ENCODE measurements at places on chromosomes 11 and 22. TPM values are rescaled to one million over a fixed set of nuclear protein-coding genes. Genes with fewer than 3 reads are reported as not detected.
A peak's percentile ranks its signal among the peaks of the same experiment; 100 is the strongest.

DNA sequence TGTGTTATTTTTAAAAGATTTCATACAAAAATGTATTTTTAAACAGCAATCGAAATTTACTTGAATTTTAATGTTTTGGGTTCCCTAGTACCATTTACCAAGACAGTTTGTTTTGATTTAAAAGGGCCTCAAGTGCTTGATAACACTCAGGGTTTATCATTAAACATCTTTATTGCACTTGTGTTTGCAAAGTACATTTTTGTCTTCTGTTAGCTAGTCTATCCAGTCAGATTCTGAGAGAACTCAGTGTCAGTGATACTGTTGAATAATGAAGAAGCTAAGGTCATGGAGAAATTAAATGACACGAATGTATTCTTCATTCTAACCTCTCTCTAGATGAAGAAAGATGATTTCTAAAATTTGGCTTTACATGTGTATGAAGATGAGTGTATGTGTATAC is 12.7 kb upstream of the SESN3 start:
- H3K4me3 ChIP-seq = no peak overlapping the region
- H3K36me3 ChIP-seq = no peaks in the 10 kb centered on the region
- DNase-seq = no peak
- H3K27ac ChIP-seq = no peak overlapping the region
- no peaks in the 10 kb centered on the region for H3K27me3 ChIP-seq
- no peaks in the 10 kb centered on the region for H3K4me1 ChIP-seq

The BBS1 gene
- total RNA-seq = 36.4 TPM

The LYVE1 gene
- not detected for total RNA-seq

DNA sequence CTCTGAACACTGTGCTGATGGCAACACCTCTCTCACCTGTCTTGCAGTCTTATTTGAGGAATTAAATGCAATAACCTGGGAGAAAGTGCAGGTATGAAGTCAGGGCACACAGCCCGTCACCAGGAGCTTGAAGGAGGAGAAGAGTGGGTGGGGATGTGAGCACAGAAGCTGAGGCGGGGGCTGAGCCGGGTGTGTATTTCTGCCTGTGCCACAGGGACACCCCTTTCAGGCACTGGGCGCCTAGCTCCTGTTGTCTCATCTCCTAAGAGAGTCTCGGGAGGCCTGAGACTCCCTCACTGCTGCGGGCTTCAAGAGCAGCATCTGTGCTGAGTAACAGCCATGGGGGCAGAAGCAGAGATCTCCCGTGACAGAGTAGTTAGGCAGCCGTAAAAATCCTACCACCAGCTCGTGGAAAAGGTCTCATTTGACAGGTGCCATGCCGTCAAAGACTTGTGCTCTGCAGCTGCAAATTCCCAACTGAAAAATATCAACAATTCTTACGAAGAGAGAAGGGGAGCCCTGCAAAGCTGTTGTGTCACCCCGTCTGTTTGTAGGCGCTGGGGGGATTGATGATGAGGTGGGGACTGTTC is 26.8 kb downstream of the PARVB start:
- H3K36me3 ChIP-seq = no peaks in the 10 kb centered on the region
- DNase-seq = no peak
- H3K27me3 ChIP-seq = no peaks in the 10 kb centered on the region
- no peak overlapping the region for H3K4me3 ChIP-seq
- H3K4me1 ChIP-seq = no peaks in the 10 kb centered on the region
- H3K27ac ChIP-seq = no peak overlapping the region

GRCh38 chr11:578276-579035 is 2.2 kb downstream of the PHRF1 start:
- H3K36me3 ChIP-seq = no peaks in the 10 kb centered on the region
- peak overlapping the region; percentile 70 for H3K4me3 ChIP-seq
- H3K27me3 ChIP-seq = no peaks in the 10 kb centered on the region
- H3K27ac ChIP-seq = peak overlapping the region; percentile 14

DNA sequence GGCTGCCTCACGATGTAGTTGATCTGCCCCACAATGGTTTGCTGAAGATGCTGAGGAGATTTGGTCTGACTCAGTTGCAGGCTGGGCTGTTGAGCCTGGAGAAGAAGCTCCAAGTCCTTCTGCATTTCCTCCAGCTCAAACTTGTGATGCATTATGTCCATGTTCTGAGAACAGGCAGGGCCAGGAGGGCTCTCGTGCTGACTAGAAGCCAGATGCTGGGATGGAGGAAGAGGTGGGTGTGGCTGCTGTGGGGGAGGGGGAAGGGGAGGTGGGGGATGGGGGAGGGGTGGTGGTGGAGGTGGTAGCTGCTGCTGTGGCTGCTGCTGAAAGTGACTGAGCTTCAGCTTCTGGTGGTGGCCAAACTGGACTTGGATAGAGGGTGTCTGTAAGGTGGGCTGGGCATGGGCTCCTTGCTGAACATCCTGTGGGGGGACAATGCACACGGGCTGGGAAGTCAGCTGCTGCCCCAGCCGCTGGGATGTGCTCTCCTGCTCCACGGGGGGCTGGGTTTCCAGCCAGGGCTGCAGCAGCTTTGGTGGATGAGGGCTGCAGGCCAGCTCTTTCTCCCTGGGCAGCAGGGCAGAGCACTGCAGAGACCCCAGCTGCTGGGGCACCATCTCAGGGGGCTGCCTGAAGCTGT is 42.1 kb downstream of the TRIM66 start:
- no peaks in the 10 kb centered on the region for H3K27me3 ChIP-seq
- DNase-seq = no peak
- no peak overlapping the region for H3K27ac ChIP-seq

GRCh38 chr22:24180316-24181087 is 785 bp upstream of the SUSD2 start:
- H3K4me3 ChIP-seq = no peak overlapping the region
- H3K27ac ChIP-seq = no peak overlapping the region
- H3K36me3 ChIP-seq = no peaks in the 10 kb centered on the region
- no peaks in the 10 kb centered on the region for H3K27me3 ChIP-seq

- no peaks in the 10 kb centered on the region for H3K36me3 ChIP-seq
- no peak for DNase-seq
- H3K27me3 ChIP-seq = no peaks in the 10 kb centered on the region
- no peaks in the 10 kb centered on the region for H3K4me1 ChIP-seq
Observed at GRCh38 chr11:110571081-110571720, 141.0 kb downstream of the ARHGAP20 start.

DNA sequence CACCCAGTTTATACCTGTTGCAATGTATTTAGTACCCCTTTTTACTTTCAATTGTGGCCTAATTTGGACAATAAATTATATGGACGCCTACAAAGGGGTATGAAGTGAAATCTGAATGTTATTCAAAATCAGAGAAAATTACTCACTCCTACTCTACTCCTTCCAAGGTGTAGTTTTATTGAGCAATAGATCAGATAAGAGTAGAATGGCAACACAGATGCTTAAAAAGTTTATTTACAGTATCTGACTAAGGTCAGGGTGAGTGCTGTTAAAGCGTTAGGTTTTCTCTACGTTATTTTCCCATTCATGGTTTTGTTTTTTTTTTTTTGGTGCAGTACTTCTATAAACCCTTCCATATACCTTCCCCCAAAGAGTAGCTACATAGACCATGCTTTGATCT is 805.6 kb downstream of the KCNA4 start:
- H3K4me3 ChIP-seq = no peak overlapping the region
- no peaks in the 10 kb centered on the region for H3K4me1 ChIP-seq
- H3K36me3 ChIP-seq = no peaks in the 10 kb centered on the region
- no peak overlapping the region for H3K27ac ChIP-seq
- H3K27me3 ChIP-seq = no peaks in the 10 kb centered on the region
- DNase-seq = no peak

DNA sequence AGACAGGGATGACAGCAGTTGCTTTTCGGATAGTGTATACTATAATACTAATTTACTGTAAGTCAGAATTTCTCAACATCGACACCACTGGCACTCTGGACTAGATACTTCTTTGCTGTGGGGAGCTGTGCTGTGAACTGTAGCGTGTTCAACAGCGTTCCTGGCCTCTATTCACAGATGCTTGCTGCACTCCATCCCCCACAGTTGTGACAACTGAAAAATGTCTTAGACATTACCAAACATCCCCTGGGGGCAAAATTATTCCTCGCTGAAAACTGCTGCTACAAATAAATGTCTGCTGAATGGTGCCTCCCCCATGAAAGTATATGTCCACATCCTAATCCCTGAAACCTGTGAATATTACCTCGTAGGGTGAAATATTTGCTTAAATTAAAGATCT is 7.5 kb upstream of the SLC15A3 start:
- DNase-seq = no peak
- H3K36me3 ChIP-seq = no peaks in the 10 kb centered on the region

DNA sequence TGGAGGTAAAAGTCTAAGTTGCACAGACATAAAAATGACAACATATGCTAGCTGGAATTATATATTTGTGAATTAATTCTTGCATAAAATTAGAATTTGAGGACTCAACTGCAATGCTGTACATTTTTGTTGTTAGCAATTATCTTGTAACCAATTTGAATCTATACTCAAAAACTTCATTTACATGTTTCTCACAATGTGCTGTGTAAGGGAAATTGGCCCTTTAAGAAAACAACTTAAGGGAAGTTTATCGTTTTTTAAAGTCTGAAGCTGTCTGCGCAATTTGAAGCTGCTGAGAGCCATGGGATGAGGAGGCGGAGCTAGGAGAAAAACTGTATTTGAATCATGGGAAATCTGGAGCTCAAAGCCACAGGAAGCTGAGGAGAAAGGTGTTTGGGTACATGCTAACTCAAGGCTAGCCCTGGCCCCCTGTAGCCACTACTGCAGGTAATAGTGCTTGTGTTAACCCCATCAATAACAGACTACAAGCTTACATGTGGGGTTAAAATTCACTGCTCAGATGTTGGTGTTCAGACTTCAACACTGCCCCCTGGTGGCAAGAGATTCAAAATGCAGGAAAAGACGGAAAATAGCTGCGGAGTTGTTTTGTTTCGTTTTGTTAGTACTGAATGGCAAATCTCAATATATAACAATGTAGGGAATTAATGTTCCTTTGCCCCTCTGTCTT is 126.1 kb downstream of the BRD1 start:
- no peak overlapping the region for H3K27ac ChIP-seq
- H3K4me3 ChIP-seq = no peak overlapping the region
- no peak for DNase-seq
- H3K36me3 ChIP-seq = no peaks in the 10 kb centered on the region
- no peaks in the 10 kb centered on the region for H3K27me3 ChIP-seq

All from naive thymus-derived CD4-positive, alpha-beta T cell (primary cell).